ENCODE measurements at places on chromosomes 12 and 14.

GRCh38 chr14:62665286-62665685, 380.0 kb downstream of the KCNH5 start:
- no peak for DNase-seq

DNA sequence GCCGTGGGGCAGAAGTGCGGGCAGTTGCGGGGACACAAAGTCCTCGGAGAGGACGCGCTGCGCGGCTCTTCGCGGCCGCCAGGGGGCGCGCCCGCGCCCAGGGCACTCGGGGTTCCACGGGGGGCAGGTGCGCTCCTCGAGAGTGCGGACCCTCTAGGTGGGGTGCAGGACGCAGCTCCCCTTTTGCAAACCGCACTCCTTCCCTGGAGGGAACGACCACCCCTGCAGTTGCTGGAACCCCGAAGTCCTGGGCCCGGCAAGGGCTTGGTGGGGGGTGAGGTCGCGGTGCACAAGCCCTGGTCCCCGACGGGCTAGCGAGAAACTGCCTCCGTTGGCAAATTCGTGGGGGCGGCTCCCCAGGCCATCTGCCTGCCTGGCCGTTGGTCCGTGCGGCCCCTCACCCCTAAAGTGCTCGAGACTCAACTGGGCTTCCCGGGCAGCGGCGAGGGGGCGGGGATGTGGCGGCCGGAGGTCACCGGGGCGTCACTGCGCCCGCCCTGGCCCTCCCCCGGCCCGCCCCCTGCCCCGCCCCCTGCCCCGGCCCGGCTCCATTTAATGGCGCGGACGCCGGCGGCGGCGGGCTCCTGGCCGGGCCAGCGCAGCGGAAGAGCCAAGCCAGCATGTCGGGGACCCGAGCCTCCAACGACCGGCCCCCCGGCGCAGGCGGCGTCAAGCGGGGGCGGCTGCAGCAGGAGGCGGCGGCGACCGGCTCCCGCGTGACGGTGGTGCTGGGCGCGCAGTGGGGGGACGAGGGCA, at the start of gene ADSS1:
Gene ADSS1 (plus strand): TSS at position 579 of the 756 bp plus-strand sequence. CDS start 42 bp downstream, at position 621.
- DNase-seq: peak; percentile 53

DNA sequence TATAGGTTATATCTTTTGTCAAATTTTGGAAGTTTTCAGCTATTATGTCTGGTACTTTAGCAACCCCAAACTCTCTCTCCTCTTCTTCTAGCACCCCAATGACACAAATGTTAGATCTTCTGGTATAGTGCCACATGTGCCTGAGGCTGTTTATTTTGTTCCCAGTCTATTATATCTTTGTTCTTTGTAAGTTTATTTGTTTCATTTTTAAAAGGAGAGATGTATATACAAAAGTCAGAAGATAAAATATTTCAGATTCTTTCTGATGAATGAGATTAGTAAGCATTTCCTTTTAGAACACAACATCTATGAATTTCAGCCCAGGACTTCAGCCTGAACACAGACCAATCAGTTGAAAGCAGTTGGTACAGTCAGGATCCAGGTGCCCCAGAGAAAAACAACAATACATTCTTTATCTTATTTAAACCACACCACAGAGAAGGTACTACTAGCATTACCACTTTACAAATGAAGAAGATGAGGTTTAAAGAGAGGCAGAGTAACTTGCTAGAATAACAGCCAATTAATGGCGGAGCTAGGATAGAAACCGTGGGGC, 114.1 kb upstream of the BTG1 start:
- no peak for DNase-seq

DNA sequence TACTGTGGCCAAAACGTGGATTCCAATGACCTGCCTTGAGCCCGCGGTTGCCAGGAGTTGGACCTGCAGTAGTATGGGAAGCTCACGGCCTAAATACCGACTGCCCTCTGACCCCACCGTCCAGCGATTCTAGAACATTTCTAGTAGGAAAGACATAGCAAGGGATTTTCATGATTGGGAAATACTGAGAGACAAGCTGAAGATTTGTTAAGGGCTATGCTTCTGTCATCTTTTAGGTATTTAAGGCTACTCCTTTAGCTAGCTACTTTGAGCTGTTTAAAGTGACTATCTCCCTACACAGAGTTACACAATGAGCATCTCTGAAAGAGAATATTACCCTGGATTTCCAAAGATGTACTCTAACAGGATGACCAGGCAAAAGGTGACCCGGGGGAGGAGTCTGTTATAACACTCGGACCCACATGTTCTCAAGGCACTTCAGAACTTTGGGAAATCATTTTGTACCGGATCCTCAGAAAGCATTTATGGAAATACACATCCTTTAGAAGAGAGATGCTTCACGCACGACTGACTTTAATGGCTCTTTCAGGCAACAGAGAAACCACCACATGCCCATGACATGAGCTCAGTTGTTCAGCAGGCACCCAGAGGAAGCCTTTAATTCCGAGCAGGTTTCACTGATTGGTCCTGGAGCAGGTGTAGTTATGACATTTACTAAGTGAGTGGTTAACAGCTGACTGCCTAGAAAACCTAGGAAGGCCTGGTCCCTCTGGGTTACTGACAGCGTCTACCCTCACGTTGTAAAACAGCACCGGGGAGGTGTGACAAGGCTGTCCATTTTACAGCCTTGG, 4.2 kb downstream of the BAG5 start:
- no peak for DNase-seq

- no peak for DNase-seq
These were observed 58.3 kb downstream of the SLC8A3 start for GRCh38 chr14:70130482-70130881.

- no peak for DNase-seq
These were observed 46.7 kb downstream of the MSRB3 start for GRCh38 chr12:65325183-65325582.

- no peak for DNase-seq
These were observed 11.2 kb upstream of the PXN start for GRCh38 chr12:120276734-120277133.

GRCh38 chr14:72606879-72607278, 287.0 kb downstream of the DPF3 start:
- no peak for DNase-seq

DNA sequence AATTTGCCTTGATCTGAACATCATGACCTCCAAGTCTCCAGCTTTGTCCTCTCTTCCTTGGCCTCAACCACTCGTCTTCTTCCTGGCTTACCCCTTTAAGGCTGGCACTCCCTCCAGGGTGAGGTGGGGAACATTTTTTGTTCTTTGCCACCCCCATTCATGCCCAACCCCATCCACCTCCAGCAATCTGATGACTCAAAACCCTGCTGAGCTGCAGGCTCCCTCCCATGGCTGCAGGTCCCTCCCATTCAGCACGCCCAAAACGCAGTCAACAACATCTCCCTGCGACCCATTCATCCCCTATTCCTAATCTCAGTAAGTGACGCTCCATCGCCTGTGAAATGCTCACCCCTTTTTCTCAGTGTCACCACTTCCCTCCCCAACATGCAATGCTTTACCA, 138.8 kb upstream of the PRMT8 start:
- no peak for DNase-seq

DNA sequence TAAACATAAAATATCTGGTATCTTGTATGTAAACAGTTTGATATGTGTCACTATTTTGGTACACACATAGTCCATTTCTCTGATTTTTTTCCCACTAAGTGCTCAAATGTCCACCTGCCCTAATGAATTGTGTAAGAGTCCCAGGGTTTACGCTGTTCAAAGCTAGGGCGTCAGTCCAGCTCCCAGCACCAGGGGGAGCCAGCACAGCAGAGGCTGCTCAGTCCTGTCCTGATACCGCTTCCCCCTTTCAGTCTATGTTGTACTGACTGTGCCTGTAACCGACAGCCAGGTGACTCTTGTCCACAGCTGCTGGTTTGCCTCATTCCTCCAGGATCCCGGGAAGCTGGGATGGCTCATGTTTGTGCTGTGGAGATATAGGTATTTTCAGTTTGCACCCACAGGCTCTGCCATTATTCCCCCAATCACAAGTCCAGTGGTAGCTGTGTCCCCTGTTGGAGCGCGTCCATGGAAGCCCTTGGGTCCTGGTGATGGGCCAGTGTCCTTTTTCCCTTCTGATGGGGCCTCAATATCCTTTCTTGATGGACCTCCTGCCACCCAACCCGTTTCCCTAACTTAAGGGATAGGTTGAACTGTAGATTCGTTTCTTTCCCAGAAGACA, 242.0 kb downstream of the NEDD1 start:
- peak; percentile 73 for DNase-seq

GRCh38 chr12:104668274-104668718, 211.5 kb downstream of the CHST11 start:
- no peak for DNase-seq

GRCh38 chr14:75542588-75543091, 20.4 kb downstream of the BATF start:
- DNase-seq: peak; percentile 91

GRCh38 chr14:52053044-52053443, 15.8 kb downstream of the NID2 start:
- no peak for DNase-seq

DNA sequence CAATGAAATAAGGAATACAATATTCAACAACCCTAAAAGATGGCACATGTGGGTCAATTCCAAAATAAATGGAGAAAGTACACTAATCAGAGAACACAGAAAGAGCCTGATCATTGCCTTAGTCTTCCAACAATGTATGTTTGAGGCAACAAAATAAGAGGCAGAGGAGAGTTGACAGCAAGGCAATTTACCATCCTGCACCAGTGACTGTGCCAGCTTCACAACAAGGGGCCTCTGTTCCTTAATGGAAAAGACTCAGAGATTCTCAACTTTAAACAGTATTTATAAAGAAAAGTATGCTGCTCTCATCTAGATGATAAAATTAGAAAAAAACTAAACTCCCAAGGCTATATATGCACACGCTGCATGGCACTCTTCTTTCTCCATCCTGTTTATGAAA, 25.9 kb downstream of the EPS8 start:
- no peak for DNase-seq

GRCh38 chr12:132204063-132204792, 60.0 kb downstream of the NOC4L start:
- DNase-seq: peak; percentile 48

- DNase-seq: no peak
These were observed 198.3 kb upstream of the PDZRN4 start for GRCh38 chr12:40989785-40990184.

- DNase-seq: no peak
These were observed 700.0 kb downstream of the TMTC2 start for GRCh38 chr12:83386527-83387264.

- DNase-seq: no peak
These were observed 22.4 kb upstream of the MARK3 start for GRCh38 chr14:103362780-103363179.

- no peak for DNase-seq
These were observed 46.9 kb upstream of the DYNC1H1 start for GRCh38 chr14:101917413-101918017.

DNA sequence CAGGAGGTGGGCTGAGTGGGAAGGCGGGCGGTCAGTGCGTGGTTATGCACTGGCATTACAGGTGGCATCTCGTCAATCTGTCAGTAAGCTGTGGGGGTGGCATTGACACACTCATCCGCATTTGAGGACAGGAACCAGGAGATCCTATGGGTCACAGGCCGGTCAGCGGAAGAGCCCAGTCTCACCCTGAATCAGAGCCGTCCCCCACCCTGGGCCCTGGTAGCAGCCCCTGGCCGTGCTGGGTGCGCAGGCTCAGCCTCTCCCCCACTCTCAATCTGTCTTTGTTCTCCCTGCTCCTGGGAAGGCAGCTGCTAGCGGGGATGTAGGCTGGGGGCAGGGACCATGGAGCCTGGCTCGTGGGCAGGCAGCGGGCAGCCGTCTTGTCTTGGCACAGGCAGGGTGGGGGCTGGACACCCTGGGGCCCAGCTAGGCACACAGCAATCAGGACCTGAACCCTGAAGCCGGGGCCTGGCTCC, 5.1 kb downstream of the INF2 start:
- DNase-seq: no peak

- no peak for DNase-seq
These were observed 806.3 kb downstream of the DIO2 start for GRCh38 chr14:79404874-79405511.

- no peak for DNase-seq
These were observed 63.8 kb downstream of the RIN3 start for GRCh38 chr14:92577321-92577742.

GRCh38 chr14:100791995-100792394, 33.9 kb upstream of the MEG3 start:
- no peak for DNase-seq
